ENCODE measurements at places on chromosomes 1 and 21.

- no peak for DNase-seq
Observed at GRCh38 chr1:115697619-115698018, 55.8 kb downstream of the VANGL1 start.

DNA sequence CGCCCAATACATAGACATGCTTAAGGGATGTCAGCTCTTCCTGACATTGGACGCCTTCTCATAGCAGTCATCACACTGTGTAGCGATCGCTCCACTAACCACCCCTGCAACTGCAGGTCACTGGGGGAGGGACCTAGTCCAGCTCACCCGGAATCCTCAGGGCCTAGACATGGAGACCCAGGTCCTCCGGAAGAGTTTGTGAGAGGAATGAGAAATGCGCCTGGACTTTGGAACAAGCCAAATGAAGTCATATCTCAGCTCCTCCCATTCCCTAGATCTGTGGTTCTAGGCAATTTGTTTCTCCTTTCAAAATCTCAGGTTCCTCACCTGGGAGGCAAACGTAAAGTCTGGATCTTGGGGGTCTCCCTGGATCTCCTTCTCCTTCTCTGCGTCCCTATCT lies 253.3 kb downstream of the KAZN start:
- DNase-seq = no peak

DNA sequence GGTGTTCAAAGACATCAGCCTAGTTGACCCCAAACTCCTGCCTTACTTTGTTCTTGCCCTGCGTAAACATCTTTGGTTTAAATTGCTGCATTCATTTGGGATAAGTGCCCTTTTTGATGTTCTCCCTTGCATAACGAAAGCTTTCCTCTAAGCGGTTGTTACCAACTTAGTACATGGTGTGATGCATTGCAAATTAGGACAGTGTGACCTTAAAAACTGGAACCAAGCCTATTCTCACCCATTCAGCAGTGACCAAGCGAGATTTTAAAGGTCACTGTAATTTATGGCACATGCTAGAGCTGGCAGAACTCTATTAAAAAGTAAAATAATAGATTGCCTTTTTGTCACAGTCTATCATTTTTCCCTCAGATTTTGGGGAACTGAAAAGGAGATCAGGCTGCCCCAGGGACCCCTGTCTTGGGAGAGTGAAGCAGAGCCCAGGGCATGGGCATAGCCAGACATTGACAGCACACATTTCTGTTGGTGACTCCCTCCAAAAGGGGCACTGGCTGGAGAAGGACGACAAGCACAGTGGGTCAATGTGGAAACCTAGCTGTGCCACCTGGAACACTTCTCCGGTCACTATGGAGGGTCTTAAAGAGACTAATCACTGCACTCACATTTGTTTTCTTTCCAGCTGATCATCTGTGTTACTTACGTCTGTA lies 63.9 kb downstream of the KCNK1 start:
- DNase-seq = no peak

DNA sequence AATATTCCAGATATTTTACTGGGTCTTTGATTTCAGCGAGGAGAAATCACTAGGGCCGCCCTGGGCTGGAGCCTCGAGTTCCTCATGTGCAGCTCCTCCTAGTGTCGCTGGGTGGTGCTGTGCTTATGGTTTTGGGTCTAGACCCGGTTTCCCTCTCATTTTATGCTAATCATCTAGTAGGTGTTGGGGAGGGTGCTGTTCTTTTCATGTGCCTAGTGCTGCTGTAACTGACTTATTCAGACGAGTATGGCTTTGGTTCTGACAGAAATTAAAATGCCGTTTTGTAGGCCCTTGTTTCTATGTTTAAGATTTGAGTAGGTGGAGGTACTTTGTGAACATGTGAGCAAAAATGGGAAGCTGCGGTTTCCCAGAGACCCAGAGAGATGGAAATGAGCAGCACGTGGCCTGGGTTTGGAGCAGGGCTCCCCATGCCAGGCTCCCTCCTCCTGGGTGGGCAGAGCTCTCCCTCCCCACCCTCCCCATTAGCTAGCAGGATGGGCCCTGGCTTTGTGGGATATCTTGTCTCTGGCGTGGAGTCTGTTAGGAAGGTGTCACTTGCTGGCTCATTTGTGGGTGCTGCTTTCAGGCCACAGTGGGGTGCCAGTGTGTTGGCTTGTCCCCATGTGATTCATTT lies 74.0 kb upstream of the GPR88 start:
- DNase-seq = peak; percentile 45

- no peak for DNase-seq
Observed at GRCh38 chr1:17156108-17156507, 36.9 kb upstream of the PADI2 start.

DNA sequence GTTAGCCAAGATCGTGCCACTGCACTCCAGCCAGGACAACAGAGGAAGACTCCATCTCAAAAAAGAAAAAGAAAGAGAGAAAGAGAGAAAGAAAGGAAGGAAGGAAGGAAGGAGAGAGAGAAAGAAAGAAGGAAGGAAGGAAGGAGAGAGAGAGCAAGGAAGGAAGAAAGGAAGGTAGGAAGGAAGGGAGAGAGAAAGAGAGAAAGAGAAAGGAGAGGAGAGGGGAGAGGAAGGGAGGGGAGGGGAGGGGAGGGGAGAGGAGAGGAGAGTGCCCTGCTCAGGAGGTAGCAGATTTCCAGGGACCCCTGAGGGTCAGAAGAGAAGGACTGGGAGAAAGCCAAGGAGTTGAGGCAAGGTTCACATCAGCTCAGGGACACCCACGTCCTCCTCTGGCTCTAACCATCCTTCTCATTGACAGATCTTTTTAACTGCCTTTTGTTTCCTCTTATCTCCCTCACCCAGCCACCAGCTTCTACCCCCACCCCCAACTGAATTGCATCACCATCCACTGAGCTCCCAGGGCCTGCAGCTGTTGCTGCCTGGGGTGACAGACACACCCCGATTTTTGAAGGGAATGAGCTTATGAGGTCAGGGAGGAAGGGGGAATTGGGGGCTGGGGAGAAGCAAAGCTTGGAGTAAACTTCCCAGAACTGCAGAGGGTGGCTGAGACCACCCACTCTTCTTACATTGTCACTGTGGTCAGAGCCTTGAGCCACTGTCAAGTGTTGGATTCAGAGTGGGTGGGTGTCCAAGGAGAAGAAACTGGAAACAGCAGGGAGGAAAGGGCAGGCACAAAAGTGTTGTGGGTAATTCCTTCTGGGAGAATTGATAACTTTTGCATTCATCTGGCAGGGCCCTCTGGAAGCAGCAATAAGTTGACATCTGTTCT lies 91.6 kb downstream of the GLUL start:
- peak; percentile 2 for DNase-seq

DNA sequence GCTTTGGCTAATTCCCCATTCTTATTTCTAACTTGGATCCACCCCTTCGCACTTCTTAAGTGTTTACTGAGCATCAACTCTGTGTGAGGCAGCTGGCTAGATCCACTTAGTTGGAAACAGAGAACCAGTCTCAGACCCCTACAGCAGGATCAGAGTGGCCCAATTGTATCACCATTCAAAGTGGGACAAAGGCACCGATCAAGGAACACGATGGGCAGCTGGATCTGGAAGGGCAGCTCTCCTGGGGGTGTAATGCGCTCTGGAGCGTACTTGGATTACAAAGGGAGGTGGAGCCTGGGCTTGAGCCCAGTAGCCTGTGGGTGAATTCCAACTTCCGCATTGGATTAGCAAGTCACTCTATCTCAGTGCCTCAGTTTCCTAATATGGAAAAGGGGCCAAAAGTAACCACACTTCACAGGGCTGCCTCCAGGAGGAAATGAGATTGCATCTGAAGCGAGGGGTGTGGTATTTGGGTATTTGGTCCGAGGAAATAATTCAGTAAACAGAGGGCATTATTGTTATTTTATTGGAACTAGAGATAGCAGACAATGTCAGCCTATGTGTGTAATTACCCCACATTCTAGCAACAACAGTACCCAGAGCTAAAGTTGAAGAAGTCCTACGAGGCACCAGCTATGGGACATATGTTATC lies 11.9 kb downstream of the ECE1 start:
- DNase-seq = no peak

GRCh38 chr1:93848350-93848883 lies 30.6 kb downstream of the DNTTIP2 start:
- DNase-seq = no peak

DNA sequence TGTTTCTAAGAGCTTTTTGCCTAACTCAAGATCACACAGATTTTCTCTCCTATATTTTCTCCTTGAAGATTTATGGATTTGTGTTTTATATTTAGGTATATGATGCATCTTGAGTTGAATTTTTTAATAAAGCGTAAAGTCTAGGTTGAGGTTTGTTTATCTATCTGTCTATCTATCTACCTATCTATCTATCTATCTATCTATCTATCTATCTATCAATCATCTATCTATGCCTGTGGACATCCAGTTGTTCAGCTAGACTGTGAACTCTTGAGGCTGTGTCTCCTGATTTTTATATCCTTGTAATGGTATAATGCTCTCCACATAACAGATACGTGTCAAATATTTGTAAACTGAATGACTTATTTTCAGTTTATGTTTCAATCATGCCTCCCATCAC lies 120.1 kb downstream of the DNAH14 start:
- DNase-seq = no peak

DNA sequence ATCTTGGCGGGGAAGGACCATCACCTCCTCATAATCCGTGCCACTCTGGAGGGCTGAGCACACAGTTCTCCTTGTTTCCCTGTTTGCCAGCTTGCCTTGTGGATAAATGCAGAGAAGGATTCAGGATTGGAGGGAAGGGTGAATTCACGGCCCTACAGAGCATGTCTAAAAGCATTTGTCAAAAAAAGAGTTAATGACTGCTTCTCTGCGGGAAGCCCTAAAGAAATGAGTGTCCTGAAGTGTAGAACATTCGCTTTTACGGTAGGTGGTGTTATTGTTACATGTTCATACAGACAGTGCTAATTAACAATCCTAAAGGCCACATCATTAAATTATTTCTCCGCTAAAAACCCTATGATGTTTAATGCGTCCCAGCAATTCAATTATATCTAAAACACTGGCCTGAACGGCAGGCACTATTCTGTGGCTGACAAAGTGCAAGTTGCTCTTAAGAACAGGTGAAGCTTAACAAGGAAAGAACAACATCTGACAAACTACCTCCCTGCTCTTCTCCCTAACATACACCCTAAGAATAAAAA lies 112.3 kb upstream of the NFIA start:
- DNase-seq = no peak

DNA sequence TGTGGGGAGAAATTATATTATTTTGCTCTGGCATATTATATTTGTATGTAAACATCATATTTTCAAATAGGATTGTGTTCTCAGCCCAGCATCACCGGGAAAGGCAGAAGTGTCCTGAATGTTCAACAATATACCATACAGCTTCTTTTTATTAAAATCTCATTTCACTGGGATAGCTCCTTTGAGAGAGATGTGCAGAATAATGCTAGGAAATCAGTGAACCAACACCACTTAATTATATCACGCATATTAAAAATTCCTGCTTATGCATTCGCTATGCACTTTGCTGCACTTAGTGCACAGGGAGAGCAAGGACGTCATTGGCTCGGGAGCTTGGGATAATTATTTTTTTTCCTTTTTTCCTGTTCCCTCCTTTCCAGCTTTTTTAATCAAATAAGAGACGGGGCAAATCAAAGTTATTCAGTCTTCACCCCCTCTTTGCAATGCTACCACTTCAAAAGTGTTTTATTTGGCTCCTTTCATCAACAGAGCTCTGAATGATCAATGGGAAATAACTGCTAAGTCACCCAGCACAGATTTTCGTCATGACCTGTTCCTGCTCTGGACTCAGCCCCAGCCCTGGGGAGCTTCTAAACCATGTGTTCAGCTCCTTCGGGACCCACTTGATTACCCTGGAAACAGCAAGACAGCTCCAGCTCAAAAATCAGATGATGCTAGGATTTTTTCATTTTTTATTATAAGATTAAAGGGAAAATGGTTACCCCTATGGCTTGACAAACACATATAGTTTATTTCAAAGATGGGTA lies 165.5 kb upstream of the DUSP10 start:
- DNase-seq = no peak
